ENCODE measurements at places on chromosomes 11 and 22. TPM values are rescaled to one million over a fixed set of nuclear protein-coding genes. Genes with fewer than 3 reads are reported as not detected.

Gene C11orf86
- not detected for total RNA-seq

Gene MS4A4A
- total RNA-seq, result not detected

Gene SULT4A1
- not detected for total RNA-seq

Gene CRACR2B
- 0.04 TPM for total RNA-seq

Gene OR2AG1
- total RNA-seq, result not detected

Gene APOA4
- total RNA-seq, result not detected

Measured in A375 (cell line).